ENCODE measurements at places on chromosomes 3 and 15. TPM values are rescaled to one million over a fixed set of nuclear protein-coding genes. Genes with fewer than 3 reads are reported as not detected.

Gene ZNF35
- 2.6 TPM for total RNA-seq

Gene IL17RB
- 1.4 TPM for total RNA-seq

Gene ANKUB1
- total RNA-seq = not detected

Gene GPR160
- total RNA-seq = 0.62 TPM

Gene PIK3CB
- 24.9 TPM for total RNA-seq

Gene TIGIT
- total RNA-seq = not detected

Gene GOLGA6L7
- not detected for total RNA-seq

Gene LPCAT4
- total RNA-seq = 4.5 TPM
